ENCODE measurements at places on chromosomes 6 and 20.

DNA sequence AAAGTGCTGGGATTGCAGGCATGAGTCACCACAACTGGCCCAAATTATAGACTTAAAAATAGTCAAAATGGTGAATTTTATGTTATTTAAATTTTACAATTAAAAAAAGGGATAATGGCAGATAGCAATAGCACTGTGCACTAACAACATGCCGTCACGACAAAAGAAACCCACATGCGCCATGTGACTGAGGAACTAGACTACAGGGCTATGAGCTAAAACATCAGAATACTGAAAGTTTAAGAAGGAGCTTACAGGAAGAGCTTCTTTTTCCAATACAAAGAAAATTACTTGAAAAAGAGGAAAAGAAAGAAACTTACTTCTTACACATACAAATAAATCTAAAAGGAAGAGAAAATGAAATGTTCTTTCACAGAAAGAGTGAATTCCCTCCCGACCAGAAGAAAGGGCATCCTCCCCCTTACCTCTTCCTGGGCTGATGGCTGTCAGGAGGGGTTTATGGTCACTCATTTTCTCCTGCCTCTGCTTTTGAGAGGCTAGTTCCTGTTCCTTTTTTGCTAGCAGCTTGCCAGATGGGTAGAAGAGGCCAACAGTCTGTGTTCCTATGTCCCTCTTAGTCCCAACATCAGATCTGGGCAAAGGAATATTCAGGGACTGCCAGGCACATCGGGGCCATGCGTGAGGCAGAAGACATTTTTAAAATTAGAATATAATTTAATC, 54.5 kb downstream of the DZANK1 start:
- no peak for DNase-seq

- no peak for DNase-seq
Measured at GRCh38 chr6:134894800-134895199, 55.1 kb downstream of the ALDH8A1 start.

DNA sequence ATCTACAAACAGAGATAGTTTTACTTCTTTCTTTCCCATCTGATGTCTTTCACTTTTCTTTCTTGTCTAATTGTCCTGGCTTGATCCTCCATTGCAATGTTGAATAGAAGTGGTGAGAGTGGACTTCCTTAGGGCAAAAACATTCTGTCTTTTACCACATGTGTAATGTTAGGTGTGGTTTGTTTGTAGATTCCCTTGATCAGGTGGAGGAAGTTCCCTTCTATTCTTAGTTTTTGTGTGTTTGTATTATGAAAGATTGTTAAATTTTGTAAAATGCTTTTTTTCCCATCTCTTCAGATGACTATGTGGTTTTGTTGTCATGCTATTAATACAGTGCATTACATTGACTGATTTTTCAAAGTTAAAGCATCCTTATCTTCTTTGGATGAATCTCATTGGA, 41.6 kb upstream of the DUSP22 start:
- no peak for DNase-seq

DNA sequence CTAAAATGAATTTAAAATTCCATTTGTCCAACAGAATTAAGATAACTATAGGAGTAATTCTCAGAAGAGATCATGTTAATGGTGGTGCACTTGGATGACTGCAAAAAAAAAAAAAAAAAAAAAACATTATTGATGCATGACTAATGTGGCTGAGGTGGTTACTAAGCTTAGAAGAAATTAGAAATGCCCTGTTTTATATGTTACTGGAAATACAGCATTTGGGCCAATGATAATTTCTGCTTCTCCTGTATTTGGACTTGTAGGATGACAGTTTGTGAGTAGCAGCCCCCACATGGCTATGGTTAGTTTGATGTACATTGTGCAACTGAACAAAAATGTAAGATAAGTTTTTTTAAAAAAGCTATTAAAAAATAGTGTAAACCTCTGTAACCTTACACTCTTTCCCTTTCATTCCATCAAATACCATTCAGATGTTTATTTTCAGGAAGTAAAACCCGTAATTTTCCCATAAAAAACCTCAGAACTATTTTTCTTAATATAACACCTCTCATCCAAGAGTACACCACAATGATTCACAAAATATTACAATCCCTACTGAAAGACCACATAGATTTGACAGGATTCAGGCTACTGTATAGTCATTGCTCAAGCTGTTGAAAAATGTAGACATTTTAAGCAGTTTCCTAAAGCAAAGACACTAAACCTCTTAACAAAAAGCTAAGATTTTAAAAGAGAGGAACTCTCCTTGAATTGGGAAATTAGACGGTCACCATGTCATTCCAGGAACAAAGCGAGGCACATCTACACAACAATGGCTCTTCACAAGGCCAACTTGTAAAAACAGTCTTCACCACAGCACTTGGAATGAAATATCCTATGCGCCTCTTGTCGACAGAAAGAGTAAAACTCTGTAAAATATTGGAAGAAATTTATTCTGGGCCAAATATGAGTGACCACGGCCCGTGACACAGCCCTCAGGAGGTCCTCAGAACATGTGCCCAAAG, 83.0 kb downstream of the WDR27 start:
- no peak for DNase-seq

- no peak for DNase-seq
Measured at GRCh38 chr6:5626727-5627426, 365.6 kb downstream of the FARS2 start.

DNA sequence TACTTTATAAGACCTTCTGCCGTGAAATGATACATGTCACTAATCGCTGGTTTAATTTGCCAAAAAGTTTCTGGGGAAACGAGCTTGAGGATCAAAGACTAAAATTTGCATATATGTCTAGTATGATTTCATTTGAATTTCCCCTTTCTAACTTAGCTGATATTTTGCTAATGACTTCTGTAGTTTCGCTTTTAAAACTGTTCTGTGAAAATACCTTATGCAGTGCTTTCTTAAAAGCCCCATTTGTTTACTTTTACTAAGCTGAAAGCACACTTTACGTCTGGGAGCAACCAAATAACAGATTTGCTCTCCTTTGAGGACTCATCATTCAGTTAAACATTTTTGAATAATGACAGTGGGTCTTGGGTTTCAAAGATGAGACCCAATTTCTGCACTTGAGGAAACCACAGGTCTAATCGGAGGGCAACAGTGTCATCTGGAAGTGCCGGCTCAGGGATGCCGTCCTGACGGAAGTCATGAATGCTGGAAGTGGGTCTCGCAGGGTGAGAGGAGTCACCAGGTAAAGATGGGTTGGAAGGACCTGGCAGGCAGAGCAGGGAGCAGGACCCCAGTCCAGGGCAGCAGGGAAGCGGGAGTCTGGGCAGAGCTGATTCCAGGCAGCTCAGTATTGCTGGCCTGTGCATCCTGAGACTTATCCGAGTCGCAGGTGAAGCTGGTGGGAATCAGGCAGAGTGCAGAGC, 33.2 kb downstream of the PLEKHG1 start:
- DNase-seq = no peak

DNA sequence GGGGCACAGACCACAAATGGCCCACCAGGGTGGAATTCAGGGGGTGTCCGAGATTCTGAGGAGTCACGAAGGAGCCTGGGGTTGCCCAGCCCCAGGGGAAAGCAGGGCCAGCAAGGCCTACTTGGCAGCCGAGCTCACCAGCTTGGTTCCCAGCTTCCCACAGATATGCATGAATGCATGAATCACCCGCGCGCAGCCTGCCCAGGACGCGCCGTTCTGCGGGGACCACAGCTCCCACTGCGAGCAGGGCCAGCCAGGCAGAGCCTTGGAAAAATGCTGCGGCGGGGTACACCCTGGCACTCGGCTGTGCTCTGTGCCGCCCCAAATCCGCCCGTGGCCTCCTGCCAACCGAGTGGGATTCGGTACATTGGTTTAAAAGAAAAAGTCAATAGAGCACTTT, 211.0 kb downstream of the NFATC2 start:
- DNase-seq = no peak

DNA sequence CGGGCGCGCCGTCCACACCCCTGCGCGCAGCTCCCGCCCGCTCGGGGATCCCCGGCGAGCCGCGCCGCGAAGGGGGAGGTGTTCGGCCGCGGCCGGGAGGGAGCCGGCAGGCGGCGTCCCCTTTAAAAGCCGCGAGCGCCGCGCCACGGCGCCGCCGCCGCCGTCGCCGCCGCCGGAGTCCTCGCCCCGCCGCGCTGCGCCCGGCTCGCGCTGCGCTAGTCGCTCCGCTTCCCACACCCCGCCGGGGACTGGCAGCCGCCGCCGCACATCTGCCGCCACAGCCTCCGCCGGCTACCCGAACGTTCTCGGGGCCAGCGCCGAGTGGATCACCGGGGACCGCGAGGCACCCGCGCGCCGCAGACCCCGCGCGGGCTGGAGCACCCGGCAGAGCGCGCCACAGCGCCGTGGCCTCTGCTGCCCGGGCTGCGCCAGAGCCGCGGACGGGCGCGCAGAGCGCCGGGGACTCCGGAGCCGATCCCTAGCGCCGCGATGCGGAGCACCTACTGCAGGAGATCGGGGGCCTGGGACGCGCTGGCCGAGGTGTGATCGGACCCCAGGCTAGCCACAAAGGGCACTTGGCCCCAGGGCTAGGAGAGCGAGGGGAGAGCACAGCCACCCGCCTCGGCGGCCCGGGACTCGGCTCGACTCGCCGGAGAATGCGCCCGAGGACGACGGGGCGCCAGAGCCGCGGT, at the start of gene BMP2:
Gene BMP2, plus strand, starts transcription at position 151 of the 692 bp plus-strand sequence. CDS start 2,441 bp downstream, outside the sequence.
- peak; percentile 66 for DNase-seq

GRCh38 chr6:155340464-155341129, 26.3 kb upstream of the TFB1M start:
- DNase-seq = no peak

DNA sequence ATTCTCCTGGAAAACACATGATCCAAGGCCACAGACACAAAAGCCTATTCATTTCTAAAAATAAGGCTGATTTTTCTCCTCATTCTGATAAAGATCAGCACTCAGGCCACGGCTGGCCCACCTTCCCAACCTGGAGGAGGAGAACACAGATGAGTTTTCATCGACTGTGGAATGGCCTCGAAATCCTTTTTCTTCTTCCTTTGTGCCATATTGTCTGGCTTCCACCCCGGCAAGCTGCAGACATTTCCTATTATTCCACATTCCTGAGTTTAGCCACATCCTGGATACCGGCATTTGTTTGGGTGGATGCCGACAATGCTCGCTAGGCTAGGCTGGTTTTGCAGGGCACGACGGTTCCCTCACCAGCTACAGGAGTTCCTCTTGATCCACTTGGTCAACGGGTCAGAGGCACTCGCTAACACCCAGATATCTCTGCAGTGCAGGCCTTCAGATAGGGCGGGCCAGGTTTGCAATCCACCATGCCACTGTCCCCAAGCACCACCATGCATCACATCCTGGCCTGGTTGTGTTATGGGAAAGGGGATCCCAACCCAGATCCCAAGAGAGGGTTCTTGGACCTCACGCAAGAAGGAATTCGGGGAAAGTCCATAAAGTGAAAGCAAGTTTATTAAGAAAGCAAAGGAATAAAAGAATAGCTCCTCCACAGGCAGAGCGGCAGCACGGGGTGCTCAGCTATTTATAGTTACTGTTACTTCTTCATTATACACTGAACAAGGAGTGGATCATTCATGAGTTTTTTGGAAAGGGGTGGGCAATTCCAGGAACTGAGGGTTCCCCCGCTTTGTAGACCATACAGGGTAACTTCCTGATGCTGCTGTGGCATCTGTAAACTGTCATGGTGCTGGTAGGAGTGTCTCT, 4.2 kb upstream of the CTSZ start:
- peak; percentile 21 for DNase-seq

GRCh38 chr20:12406978-12407377, 489.3 kb downstream of the BTBD3 start:
- no peak for DNase-seq

DNA sequence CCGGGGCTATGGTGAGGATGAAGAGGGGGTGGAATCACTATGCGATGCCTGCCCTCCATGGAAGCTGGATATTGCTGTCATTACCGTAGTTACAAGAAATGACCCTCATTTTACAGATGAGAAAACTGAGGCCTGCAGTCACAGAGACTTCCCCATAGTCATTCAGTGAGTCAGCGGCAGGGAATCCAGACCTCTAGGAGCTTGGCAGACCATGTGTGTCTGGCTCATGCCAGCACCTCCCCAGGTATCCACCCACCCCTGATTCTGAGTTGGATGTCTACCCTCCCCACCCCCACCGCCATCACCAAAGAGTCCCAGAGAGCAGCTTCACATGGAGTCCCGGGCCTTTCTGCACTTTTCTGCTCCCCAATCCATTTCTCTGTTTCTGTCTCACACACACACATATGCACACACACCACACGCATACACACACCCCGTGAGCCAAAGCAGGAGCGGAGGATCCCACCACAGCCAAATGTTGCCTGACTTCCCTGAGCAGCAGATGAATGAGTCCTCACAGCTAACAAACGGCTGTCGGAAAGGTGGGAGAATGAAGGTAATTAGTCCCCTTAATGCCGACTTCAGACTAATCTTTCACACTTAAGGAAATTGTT, 24.8 kb downstream of the CDH22 start:
- DNase-seq = no peak

GRCh38 chr6:37946057-37946456, 126.5 kb downstream of the ZFAND3 start:
- DNase-seq = no peak

GRCh38 chr6:91241946-91242613, 655.2 kb upstream of the MAP3K7 start:
- no peak for DNase-seq

DNA sequence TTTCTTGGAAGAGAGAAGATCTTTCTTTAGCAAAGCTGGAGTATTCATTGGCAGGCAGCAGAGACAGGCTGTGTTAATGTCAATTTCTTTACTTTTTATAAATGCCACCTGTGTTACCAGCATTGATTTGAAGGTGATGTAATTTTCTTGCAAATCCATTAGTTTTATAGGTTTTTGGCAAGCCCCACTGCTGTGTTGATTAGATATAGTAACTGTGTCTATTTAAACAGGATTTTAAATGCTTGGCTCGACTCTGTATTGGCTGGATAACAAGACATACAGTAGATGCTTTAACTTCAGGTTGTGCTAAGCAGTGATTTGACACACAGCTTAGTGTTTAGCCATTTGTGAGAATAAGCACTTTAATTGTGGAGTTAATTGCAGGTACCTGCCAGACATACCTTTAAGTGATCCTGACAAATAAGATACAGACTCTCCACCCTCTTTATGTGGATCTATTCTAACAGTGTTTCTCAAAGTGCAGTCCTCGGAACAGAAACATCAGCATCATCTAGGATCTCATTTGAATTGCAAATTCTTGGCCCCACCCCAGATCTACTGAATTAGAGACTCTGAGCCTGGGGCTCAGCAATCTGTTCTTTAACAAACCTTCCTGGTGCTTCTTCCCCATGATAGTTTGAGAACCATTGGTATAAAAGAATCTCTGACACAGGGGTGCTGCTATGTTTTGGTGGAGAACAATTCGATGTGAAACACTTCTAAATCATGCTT, 397.5 kb downstream of the HDGFL1 start:
- no peak for DNase-seq

DNA sequence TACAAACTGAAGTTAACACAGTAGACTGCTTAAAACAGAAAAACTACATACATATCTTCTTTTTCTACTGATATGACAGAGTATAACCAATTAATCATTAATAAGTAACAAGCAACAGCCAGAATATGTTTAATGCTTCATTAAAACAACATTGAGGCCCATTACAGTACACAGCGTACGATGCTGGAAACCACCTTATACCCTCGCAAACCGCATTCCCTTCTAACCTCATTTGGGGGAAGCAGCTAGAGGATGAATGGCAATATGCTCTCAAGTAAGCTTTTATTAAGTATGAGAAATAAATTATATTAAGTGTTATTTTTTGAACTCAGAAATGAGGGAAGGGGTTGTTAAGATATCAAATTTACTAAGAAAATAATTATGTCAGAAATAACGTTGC, 142.4 kb downstream of the GMDS start:
- no peak for DNase-seq
